Chondrocyte (in vitro differentiated cells): ENCODE measurements at places on chromosomes 4 and X. TPM values are rescaled to one million over a fixed set of nuclear protein-coding genes. Genes with fewer than 3 reads are reported as not detected.

DNA sequence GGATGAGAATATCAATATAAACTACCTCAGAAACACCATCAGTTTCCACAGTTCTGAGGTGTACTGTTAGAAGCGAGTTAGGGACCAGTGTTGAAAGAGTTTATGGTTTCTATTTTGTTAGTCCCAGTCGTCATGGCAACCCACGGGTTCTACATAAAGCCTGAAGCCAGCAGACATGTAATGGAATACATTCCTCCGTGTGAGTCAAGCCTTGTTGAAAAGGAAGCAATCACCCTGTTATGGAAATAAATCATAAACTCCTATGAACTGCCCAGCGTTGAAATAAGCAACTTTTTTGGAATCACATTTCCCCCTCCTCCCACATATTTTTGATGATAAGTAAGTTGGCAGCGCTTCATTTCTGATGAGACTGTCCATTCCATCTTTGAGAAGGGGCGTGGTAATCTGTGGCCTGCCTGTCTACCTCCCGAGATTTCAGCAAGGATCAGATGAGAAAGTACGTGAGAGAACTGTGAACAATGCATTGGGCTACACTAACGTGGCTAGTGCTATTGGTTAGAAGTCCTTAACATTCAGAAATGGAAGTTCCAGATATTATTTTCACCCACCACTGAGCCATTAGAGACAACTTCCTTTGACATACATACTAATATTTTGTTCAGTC, 40.4 kb upstream of the PDHA1 start:
- H3K27ac ChIP-seq = peak overlapping the region; percentile 78
- no peaks in the 10 kb centered on the region for H3K27me3 ChIP-seq
- H3K36me3 ChIP-seq = no peaks in the 10 kb centered on the region
- DNase-seq = no peak
- H3K4me1 ChIP-seq = peaks cover 5% of the 10 kb centered on the region

- no peaks in the 10 kb centered on the region for H3K27me3 ChIP-seq
- no peaks in the 10 kb centered on the region for H3K36me3 ChIP-seq
- no peak within 1 kb of the TSS for H3K27ac ChIP-seq
- peak; percentile 19 for DNase-seq
- no peak within 1 kb of the TSS for H3K4me3 ChIP-seq
Observed at GRCh38 chrX:85379174-85379907, at the start of gene POF1B. Gene POF1B (minus strand): TSS chrX:85379665. CDS start chrX:85379454, 211 bp downstream.

GRCh38 chr4:80586716-80587115, 251.2 kb downstream of the CFAP299 start:
- H3K27ac ChIP-seq = no peak overlapping the region
- H3K4me3 ChIP-seq = no peak overlapping the region
- peaks cover 14% of the 10 kb centered on the region for H3K27me3 ChIP-seq
- DNase-seq = no peak
- H3K4me1 ChIP-seq = no peaks in the 10 kb centered on the region
- no peaks in the 10 kb centered on the region for H3K36me3 ChIP-seq

DNA sequence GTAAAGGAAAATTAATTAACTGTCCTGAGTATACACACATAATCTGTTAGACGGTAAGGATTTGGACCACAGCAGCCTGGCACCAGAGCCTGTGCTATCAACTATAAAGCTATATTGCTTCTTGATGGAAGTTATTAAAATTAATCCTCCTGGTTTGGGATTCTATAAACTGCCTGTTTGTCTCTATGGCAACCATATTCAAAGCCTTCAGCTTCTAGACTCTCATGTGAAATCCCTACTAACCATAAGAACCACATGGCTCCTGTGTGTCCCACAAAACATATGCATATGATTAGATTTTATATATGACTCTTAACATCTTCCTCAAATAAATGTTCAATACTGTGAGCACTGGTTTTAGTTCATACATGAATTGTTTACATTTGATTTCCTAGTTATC, 380.8 kb downstream of the ANKRD50 start:
- no peaks in the 10 kb centered on the region for H3K36me3 ChIP-seq
- no peak overlapping the region for H3K4me3 ChIP-seq
- peaks cover 6% of the 10 kb centered on the region for H3K4me1 ChIP-seq
- DNase-seq = no peak

GRCh38 chrX:23938690-23939089, 30.9 kb downstream of the CXorf58 start:
- H3K27me3 ChIP-seq = peaks cover 2% of the 10 kb centered on the region
- no peaks in the 10 kb centered on the region for H3K36me3 ChIP-seq
- H3K4me1 ChIP-seq = peaks cover 12% of the 10 kb centered on the region
- no peak overlapping the region for H3K4me3 ChIP-seq
- H3K27ac ChIP-seq = no peak overlapping the region

GRCh38 chrX:42090395-42090794, 167.0 kb upstream of the CASK start:
- H3K27me3 ChIP-seq = no peaks in the 10 kb centered on the region
- peaks cover 6% of the 10 kb centered on the region for H3K4me1 ChIP-seq
- H3K27ac ChIP-seq = no peak overlapping the region
- no peak overlapping the region for H3K4me3 ChIP-seq
- no peaks in the 10 kb centered on the region for H3K36me3 ChIP-seq
- no peak for DNase-seq

DNA sequence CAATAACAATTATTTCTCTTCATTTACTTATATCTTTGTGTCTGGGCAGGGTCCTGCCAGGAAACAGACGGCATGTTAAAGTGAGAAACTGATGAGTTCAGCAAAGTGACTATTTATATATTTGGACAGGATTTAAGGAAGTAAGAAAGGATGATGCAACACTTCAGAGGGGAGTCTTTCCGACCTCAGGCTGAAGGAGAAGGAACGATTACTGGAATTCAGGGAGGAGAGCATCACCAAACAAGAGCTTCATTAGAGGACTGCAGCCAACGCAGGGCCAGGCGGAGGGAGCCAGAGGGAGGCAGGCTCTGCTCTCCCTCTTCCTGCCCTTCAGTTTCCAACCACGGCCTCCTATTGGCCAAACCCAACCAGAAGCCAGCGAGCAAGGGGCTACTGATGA, 1.5 kb upstream of the TLR7 start:
- H3K36me3 ChIP-seq = peaks cover 3% of the 10 kb centered on the region
- no peaks in the 10 kb centered on the region for H3K4me1 ChIP-seq
- H3K27me3 ChIP-seq = no peaks in the 10 kb centered on the region
- H3K4me3 ChIP-seq = no peak overlapping the region

- H3K4me3 ChIP-seq = no peak overlapping the region
- no peak overlapping the region for H3K27ac ChIP-seq
- no peak for DNase-seq
- no peaks in the 10 kb centered on the region for H3K4me1 ChIP-seq
- no peaks in the 10 kb centered on the region for H3K36me3 ChIP-seq
Observed at GRCh38 chr4:110769578-110769977, 146.7 kb upstream of the PITX2 start.

DNA sequence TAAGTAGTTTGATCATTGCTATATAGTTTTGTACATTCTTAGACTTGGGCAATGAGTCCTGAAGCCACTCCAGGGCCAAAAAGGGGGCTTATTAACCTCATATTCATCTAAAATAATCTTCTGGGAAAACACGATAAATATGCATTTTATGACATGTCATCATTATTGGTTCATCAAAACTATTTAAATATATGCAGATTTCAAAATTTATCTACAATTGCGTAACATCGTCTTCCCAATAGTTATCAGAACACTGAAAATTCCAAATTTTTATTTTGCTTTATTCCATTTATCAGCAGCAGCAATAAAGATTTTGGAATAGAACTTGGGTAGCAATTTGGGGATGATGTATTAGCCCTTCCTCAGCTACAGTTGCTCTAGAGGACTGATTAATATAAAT, 550.0 kb downstream of the IQCM start:
- H3K27ac ChIP-seq = no peak overlapping the region
- no peak for DNase-seq
- no peaks in the 10 kb centered on the region for H3K4me1 ChIP-seq
- H3K27me3 ChIP-seq = peaks cover 9% of the 10 kb centered on the region
- no peaks in the 10 kb centered on the region for H3K36me3 ChIP-seq
- H3K4me3 ChIP-seq = no peak overlapping the region

The PCDH18 gene
- 33.3 to 69.9 TPM (median 35.8 TPM) in 3 replicates for total RNA-seq

The LINC00632 gene
- 617 to 626 TPM (median 624 TPM) in 3 replicates for total RNA-seq

The KLHL5 gene
- total RNA-seq = 46.8 to 83.3 TPM (median 74.8 TPM) in 3 replicates

The RTL9 gene
- total RNA-seq = 0.20 to 0.33 TPM in 2 of 3 replicates, not detected in the other

The TRAM1L1 gene
- total RNA-seq = 4.1 to 5.0 TPM (median 4.2 TPM) in 3 replicates

The GLOD5 gene
- total RNA-seq = not detected in 3 replicates
